ENCODE measurements at places on chromosomes 12 and 14.

GRCh38 chr12:27631813-27632491 is 64.3 kb upstream of the REP15 start:
- no peak for DNase-seq

GRCh38 chr12:87376722-87377121 is 652.5 kb downstream of the C12orf50 start:
- DNase-seq: no peak

GRCh38 chr12:1594006-1594260 is 448 bp downstream of the FBXL14 start:
- no peak for DNase-seq

- DNase-seq: no peak
These were observed at the start of gene SH2B3 for GRCh38 chr12:111405859-111406473. SH2B3 (plus strand) TSS chr12:111405923; CDS start chr12:111418146, 12,223 bp downstream.

DNA sequence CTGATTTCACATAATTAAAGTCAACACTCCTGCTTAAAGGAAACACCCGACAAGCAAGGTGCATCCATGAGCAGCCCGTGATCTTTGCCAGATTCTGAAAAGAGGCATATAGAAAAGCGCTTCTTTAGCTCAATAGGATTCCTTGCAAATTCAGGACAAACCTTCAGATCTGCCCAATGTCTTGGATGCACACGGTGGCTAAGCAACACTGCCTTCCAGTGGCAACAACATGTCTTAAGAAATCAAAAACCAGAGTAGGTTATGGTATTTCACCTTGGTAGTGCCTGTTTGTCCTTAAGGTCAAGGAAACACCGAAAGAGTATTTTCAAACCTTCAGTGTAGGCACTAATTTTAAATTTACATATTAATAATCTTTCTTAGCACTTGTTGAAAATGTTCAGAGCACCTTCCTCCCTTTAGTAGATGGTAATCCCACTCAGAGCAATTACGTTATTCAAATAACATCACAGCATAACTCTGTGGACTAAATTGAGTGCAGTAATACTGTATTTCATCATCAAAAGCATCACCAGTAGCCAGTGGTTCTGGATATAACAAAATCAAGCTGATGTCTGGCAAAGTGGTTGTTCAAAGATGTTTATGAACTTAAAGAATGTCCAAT is 58.0 kb upstream of the CDKN3 start:
- DNase-seq: no peak
